ENCODE measurements at places on chromosomes 3 and 15.

GRCh38 chr3:118380576-118380975 lies 654.1 kb downstream of the IGSF11 start:
- DNase-seq, result no peak

- no peak for DNase-seq
Measured at GRCh38 chr3:29760226-29760685, 479.4 kb downstream of the RBMS3 start.

- DNase-seq, result peak; percentile 58
Measured at GRCh38 chr15:31236184-31237042, 90.2 kb upstream of the KLF13 start.

DNA sequence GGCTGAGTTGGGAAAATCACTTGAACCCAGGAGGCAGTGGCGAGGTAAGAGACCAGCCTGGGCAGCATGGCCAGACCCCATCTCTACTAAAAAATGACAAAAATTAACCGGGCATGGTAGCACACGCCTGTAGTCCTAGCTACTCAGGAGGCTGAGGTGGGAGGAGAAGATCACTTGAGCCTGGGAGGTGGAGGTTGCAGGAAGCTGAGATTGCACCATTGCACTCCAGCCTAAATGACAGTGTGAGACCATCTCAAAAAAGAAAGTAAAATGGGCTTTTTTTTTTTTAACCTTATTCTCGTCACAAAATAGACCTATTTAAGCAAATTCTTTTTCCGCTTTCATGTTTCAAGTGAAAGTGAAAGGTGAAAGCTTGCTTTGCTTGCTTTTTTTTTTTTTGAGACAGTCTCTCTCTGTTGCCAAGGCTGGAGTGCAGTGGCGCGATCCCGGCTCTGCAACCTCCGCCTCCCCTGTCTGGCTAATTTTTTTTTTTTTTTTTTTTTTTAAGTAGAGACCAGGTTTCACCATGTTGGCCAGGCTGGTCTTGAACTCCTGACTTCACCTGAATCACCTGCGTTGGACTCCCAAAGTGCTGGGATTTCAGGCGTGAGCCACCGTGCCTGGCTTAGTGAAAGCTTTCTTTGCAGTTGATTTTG lies 3.6 kb downstream of the PDIA3 start:
- no peak for DNase-seq

DNA sequence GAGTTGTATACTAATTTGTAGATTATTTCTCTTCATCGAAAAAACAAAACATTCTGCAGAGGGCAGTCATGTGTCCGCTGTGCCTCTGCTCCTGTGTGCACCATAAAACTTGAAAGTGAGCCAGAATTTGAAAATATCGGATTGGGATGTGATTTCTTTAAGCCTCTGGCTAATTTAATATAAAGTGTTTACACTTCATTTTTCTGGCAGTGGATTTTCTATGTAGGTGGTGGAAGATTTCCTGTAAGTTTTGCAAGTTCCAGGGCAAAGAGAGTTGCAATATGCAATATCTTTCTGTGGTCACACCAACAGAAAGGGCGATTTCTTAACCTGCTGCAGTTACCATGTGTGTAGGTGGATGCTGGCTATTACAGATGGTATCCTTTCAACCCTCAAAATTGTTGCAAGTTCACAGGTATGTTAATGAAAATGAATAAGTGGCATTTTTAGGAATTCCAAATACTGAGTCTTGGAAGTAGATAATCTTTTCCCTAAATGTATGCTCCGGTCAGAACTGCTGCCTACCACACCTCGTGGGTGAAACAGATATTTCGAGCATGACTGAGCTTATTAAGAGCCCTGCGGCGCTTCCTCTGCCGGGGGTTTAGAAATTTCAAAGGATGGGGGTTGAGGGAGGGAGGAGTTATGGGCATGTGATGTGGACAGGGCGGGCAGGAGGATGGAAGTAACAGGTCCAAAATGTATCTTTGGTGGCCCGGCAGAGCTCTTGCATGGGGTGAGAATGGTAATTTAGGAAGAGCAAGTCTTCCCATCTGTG lies 134.0 kb downstream of the PGPEP1L start:
- DNase-seq, result no peak

DNA sequence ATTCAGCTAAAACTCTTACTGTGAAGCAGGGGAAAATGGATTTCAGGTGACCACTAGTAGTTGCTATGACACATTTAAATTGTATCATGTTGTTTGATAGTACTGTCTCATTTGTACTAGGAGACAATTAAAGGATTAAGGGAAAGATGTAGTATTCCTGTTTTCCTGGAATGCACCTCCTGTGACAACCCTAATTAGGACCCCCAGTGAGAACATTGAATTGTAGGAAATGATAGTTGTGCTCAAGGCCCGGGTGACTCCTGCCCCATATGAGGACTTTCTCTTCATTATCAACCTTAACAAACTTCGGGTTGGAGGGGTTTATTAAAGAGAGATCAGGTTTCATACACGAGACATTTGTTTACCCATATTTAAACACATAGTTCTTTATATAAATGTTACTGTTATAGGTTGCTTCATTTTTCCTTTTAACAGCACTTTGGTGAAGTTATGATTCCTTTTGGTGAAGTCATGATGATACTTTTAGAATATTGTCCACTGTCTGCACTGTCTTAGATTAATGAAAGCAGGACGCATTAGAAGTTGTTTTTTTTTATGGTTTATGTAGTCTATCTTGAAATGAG lies 392.6 kb upstream of the NAALADL2 start:
- no peak for DNase-seq

- DNase-seq, result no peak
Measured at GRCh38 chr3:73107215-73107614, 45.8 kb downstream of the EBLN2 start.

DNA sequence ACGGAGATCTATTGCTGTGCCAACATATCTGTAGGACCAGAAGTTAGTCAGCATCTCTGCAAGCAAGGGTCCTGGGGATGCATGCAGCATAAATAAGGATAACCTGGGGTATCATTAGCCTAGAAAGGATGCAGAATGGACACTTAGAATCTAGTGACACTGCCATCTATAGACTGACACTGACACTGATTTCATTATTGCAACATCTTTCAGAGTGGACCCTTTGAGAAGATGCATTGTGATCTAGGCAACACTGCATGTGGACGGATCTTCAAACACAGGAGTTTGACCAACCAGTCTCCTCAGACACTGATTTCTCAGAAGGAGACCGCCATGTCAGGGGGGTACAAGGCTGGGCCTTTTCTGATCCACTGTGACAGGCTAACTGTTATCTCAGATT lies 52.4 kb downstream of the SCN10A start:
- DNase-seq, result no peak

DNA sequence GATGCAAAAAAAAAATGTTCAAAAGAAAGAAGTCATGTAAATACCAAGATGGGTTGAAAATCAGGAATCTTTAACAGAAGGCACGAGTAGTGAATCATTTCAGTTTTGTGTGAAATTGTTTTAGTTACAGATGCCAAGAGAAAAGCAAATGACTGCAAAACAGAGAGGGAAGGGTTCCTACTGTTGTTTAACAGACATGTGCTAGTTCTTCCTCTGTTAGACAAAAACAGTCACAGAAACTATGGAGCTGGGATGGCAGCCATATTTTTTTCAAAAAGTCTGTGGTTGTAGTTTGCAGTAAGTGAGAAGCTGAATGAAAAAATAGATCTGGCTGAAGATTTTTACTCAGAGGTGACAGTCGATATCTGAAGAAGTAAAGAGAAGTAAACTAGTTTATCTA lies 511.9 kb downstream of the ZIC1 start:
- no peak for DNase-seq

DNA sequence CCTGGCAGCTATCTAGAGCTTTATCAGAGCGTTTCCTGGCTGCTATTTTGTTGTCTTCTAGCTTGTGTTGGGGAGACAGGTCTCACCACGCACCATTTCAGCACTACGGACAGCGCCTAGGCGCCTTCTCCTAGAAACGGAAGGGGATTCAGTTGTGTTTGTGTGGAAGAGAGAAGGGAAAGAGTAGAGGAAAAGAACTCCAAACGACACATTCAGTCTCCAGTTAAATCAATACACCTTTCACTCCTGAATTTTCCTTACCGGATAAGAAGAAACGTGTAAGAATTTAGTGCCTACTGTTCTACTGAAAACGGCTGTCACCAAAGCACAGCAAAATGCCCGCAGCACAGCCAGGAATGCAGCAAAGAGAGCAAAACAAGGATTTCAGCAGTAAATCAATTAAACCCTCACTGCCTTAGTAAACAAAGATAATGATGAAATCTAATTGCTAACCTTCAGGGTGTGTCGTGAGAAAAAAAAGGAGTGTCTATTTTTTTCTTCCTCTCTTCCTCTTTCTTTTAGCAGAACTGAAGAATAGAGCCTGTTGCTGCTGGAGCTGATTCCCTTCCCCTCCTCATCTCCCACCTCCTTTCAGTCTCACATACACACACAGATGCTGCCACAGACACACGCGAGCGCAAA lies 412 bp upstream of the CTXN2 start:
- peak; percentile 63 for DNase-seq

GRCh38 chr3:172129850-172130716 lies 90.7 kb downstream of the FNDC3B start:
- no peak for DNase-seq

DNA sequence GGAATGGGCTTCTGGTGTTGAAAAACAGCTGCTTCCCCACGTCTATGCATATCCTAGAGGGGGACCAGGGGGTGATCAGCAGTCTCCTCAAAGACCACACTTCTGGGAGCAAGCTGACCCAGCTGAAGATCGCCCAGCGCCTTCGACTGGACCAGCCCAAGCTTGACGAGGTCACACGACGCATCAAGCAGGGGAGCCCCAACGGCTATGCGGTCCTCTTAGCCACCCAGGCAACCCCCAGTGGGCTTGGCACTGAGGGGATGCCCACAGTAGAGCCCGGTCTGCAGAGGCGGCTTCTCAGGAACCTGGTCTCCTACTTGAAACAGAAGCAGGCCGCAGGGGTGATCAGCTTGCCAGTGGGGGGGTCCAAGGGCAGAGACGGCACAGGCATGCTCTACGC lies 2.5 kb downstream of the RBM15B start:
- no peak for DNase-seq

DNA sequence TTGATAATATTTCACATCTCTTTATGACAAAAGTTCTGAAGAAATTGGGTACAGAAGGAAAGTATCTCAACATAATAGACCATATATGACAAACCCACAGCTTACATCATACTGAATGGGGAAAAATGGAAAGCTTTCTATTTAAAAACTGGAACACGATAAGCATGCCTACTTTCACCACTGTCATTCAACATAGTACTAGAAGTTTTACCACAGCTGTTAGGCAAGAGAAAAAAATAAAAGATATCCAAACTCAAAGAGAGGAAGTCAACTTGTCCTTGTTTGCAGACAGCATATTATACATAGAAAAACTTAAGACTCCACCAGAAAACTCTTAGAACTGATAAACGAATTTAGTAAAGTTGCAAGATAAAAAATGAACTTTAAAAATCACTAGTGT lies 40.3 kb downstream of the COPS2 start:
- DNase-seq, result no peak

DNA sequence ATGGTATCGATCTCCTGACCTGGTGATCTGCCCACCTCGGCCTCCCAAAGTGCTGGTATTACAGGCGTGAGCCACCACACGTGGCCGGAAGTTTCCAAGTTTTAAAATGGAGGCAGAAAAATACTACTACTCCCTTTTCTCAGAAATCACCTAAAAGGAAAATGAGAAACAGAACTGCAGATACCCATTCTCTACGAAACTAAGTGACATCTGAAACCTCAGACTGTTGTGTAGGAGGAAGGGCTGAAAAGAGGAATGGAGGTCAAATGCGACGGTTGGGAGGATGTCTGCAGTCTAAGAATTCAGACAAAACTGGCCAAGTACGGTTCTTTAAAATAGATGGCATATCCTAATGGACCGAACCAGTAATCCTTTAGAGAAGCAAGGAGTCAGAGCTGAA lies 24.1 kb downstream of the WDR48 start:
- no peak for DNase-seq

- no peak for DNase-seq
Measured at GRCh38 chr3:13248640-13249039, 171.5 kb downstream of the NUP210 start.

DNA sequence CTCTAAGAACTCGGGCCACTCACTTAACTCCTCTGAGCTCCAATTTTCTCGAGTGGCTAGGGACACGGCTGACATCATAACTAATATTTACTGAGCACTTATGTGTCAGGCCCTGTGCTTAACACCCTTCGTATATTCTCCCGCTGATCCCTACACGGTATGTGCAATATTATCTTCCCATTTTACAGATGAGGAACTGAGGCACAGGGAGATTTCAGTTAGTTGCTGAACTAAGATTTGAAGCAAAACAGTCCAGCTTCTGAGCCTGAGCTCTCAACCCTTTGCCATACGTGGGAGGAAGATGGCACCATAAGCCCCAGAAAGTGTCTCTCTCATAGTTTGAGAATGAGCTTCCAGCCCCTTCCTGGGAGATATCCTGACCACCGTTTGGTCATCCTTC lies 19.6 kb downstream of the FAH start:
- no peak for DNase-seq

GRCh38 chr15:86231864-86232721 lies 152.4 kb downstream of the AGBL1 start:
- DNase-seq, result peak; percentile 28

- no peak for DNase-seq
Measured at GRCh38 chr15:78223396-78224022, 10.9 kb downstream of the ACSBG1 start.

DNA sequence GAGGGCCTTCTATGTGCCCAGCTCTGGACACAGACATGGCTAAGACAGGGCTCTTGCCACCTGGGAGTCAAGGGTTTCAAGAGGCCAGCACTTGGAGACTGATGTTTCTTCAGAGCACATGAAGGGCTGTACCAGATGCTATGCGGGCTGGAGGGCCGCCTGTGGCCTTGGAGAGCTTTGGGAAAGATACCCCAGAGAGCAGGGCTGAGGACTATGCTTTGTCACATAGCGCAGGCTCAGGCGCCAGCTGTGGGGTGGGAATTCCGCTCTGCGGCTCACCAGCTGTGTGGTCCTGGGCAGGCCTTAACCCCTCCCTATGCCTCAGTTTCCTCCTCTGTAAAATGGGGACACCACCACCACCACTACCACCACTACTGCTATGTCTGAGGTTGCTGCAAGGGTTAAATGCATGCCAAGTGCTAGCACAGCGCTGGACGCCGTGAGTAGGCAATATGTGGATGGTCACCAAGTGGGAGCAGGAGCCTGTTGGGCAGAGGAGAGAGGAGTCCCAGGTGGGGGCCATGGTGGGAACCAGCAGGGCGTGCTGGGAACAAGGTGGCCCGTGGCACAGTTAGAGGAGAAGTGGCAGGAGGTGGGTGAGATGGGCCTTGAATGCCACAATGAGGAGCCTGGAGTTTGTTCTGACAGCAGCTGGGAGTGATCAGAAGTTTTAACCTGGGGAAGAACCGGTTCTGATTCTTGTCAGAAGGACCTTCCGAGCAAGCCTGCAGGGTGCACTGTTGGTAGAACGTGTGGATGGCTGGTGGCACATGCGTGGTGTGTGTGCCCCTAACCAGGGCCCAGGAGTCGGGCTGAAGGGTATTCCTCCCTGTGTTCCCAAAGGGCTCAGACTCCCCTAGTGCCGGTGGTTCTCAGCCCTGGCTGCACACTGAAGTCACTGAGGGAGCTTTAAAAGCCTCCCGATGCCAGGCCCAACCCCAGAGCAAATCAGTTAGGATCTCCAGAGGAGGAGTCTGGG lies 41.7 kb downstream of the FEM1B start:
- DNase-seq, result no peak

GRCh38 chr3:101170062-101170771 lies 150.2 kb downstream of the IMPG2 start:
- DNase-seq, result no peak

- DNase-seq, result no peak
Measured at GRCh38 chr15:69748131-69748530, 295.5 kb downstream of the RPLP1 start.

- no peak for DNase-seq
Measured at GRCh38 chr15:57090496-57090859, 172.0 kb downstream of the TCF12 start.

Measured in head of caudate nucleus (tissue), 42 donors.